ENCODE measurements at places on chromosomes 1 and 21. TPM values are rescaled to one million over a fixed set of nuclear protein-coding genes. Genes with fewer than 3 reads are reported as not detected.
A peak's percentile ranks its signal among the peaks of the same experiment; 100 is the strongest.

The PLCH2 gene
- 39.3 TPM for total RNA-seq

- DNase-seq: no peak
- no peaks in the 10 kb centered on the region for H3K36me3 ChIP-seq
- peaks cover 32% of the 10 kb centered on the region for H3K27me3 ChIP-seq
- no peak overlapping the region for H3K4me3 ChIP-seq
- H3K4me1 ChIP-seq: no peaks in the 10 kb centered on the region
Observed at GRCh38 chr1:170716835-170717429, 53.0 kb downstream of the PRRX1 start.

The CYP2J2 gene
- total RNA-seq: 0.67 TPM

- H3K27ac ChIP-seq: no peak overlapping the region
- H3K4me3 ChIP-seq: no peak overlapping the region
- no peak for DNase-seq
- peaks cover 25% of the 10 kb centered on the region for H3K27me3 ChIP-seq
- no peaks in the 10 kb centered on the region for H3K36me3 ChIP-seq
Observed at GRCh38 chr1:220705782-220706181, 15.6 kb downstream of the C1orf115 start.

DNA sequence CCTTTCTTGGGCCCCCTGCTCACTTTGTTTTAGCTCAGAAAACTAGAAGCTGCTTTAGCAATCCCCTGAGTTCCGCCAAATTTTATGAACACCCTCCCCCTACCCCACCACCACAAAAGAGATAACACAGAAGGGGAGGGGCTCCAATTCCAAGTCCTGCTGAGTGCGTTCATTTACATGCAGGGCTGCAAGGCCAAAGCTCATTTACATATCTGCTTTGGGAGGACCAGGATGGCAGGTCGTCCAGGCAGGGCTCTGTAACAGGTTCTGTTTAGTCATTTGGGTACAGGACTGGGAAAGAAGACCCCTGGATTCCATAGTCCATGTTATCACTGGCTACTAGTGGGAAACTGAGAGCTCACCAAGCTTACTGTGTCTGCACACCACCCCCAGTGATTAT, 35.9 kb upstream of the KIF21B start:
- no peak for DNase-seq
- H3K4me3 ChIP-seq: no peak overlapping the region
- peaks cover 10% of the 10 kb centered on the region for H3K27me3 ChIP-seq
- peaks cover 14% of the 10 kb centered on the region for H3K4me1 ChIP-seq
- H3K36me3 ChIP-seq: peaks cover 2% of the 10 kb centered on the region

DNA sequence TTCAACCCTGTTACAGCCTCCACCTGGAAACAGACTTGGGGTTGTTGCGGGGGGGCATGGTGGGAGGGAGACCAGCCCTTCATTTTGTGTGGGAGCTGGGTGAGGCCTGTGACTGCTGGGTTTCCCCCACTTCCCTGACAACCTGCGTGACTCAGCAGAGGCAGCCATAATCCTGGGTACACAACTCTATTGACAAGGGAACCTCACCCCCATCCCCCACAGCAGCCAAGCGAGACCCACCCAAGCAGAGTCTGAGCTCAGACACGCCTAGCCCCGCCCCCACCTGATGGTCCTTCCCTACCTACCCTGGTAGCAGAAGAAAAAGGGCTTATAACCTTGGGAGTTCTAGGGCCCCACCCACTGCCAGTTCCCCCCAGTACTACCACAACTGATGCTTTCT, 8.0 kb upstream of the CCDC190 start:
- DNase-seq: no peak
- H3K36me3 ChIP-seq: no peaks in the 10 kb centered on the region
- H3K4me3 ChIP-seq: no peak overlapping the region
- H3K4me1 ChIP-seq: no peaks in the 10 kb centered on the region
- H3K27me3 ChIP-seq: peaks cover 6% of the 10 kb centered on the region
- no peak overlapping the region for H3K27ac ChIP-seq

The TRNP1 gene
- not detected for total RNA-seq

DNA sequence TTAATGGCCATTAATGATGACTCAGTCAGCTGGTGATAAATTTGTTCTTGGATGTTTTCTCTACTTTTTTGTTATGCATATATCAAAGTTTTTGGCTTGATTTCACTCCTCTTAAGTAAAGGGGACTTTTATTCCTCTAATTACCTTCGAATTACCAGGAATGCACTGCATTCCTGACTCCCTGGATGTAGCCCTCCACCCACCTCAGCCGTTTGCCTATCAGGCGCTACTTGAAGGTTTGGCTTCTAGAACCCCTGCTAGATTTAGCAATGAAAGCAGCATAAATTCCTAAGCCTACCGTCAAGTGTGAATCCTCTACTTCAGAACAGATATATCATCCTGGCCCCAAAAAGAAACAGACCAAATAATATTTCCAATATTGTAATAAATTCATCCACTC, 387.8 kb upstream of the ADGRL2 start:
- H3K27me3 ChIP-seq: no peaks in the 10 kb centered on the region
- no peak overlapping the region for H3K27ac ChIP-seq
- no peaks in the 10 kb centered on the region for H3K36me3 ChIP-seq

DNA sequence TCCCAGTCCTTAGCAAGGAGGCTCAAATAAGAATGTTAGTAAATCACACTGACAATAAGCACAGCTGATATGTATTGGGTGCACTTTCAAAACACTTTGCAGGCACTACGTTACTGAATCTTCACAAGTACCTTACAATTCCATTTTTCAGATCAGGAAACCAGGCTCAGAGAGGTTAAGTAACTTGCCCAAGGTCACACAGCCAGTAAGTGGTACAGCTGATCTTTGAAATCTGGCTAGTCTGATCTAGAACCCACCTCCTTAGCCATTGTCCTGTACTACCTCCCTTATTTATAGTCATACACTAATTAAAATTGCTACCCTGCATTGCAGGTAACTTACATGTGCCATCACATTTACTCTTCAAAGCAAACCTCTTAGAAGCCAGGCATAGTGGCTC, 122.1 kb upstream of the KLHDC7A start:
- DNase-seq: no peak
- no peaks in the 10 kb centered on the region for H3K4me1 ChIP-seq
- no peak overlapping the region for H3K4me3 ChIP-seq
- H3K27me3 ChIP-seq: peaks cover 35% of the 10 kb centered on the region
- no peaks in the 10 kb centered on the region for H3K36me3 ChIP-seq

DNA sequence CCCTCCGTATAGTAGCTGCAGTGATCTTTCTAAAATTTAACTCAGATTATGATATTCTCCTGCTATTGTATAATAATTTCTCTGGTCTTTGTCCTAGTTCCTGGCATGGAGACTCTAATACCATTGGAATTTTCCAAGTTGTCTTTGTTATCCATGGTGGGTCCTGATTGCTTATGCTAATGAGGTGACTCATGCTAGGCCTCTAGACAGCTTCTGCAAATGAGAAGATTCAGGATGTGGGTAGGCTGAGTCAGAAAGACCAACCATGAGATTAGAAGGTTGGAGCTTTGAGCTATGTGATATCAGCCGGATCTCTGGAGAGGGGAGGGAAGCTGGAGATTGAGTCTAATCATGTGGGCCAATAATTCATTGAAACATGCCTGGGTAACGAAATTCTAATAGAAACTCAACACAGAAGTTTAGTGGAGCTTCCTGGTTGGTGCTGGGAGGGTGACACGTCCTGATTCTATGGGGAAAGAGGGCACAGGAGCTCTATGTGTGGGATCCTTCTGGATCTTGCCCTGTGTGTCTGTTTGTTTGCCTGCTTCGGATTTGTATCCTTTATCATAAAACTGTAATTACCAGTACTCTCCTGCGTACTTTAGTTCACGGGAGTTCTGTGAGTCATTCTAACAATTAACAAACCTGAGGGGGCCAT, 73.2 kb upstream of the CNIH3 start:
- no peak for DNase-seq
- H3K36me3 ChIP-seq: peaks cover 6% of the 10 kb centered on the region
- no peak overlapping the region for H3K27ac ChIP-seq
- H3K27me3 ChIP-seq: peaks cover 6% of the 10 kb centered on the region

DNA sequence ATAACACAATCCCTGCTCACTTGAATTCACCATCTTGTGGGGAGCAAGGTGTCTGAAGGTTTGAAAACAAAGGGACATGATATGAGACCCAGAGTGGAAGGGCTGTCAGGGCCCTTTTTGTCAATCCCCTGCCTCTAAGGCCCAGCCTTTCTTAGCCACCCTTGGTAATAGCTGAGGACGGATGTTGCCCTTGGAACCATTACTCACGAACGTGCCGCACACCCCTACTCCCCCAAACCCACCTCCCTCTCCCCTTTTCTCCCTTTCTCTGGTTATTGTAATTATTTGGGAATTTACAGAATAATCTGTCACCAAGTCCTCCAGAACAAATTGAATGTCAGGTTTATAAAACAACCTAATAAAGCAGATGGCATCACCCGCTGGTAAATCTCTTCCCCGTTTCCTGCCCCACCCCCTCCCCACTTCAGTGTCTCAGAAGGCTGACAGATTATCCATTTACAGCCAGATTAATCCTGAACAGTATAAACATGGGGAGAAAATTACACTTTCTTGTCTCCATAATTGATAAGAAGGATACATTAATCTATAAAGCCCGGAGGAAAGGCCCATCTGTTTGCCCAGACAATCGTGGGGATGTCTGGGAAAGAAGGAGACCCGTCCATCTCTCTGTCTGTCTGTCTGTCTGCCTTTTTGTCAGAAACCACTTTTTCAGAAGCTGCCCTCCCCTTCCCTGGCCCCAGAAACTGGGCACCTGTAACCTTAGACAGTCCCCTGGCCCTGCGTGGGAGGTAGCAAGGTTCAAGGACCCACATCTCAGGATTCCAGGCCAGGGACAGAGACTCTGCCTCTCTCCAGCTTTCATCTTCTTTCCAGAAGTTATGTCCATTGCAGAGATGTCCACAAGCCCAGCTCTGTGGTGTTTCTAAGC, 60.6 kb upstream of the CD34 start:
- H3K27me3 ChIP-seq: peaks cover 55% of the 10 kb centered on the region
- no peak overlapping the region for H3K4me3 ChIP-seq
- no peak for DNase-seq
- H3K36me3 ChIP-seq: peaks cover 2% of the 10 kb centered on the region
- no peak overlapping the region for H3K27ac ChIP-seq

- DNase-seq: no peak
- no peaks in the 10 kb centered on the region for H3K36me3 ChIP-seq
- H3K27ac ChIP-seq: peak overlapping the region; percentile 67
- peaks cover 22% of the 10 kb centered on the region for H3K4me1 ChIP-seq
- no peaks in the 10 kb centered on the region for H3K27me3 ChIP-seq
Observed at GRCh38 chr1:2135441-2135841, 59.1 kb downstream of the FAAP20 start.

The IFI44 gene
- 89.4 TPM for total RNA-seq

DNA sequence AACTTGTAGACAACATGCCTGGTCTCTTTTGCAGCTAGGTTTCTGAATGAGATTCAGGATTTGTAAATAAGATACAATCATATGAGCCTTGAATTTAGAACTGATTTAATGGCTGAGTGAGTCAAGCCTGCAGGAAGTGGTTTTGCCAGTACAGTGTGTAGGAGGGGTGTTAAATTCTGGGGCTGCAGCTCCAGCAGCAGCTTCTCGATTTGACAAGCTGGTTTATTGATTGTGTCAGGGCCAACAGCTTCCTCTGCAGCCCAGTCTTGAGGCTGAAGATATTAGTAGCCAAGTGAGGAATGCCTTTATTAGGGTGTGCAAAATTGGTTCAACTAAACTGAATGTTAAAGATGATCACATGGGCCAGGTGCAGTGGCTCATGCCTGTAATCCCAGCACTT, 11.5 kb upstream of the PLA2G5 start:
- DNase-seq: no peak
- no peak overlapping the region for H3K4me3 ChIP-seq
- H3K27ac ChIP-seq: peak overlapping the region; percentile 21
- peaks cover 20% of the 10 kb centered on the region for H3K4me1 ChIP-seq
- H3K27me3 ChIP-seq: peaks cover 14% of the 10 kb centered on the region
- no peaks in the 10 kb centered on the region for H3K36me3 ChIP-seq

The KCNN3 gene
- total RNA-seq: 0.12 TPM

The SLC25A24 gene
- total RNA-seq: 14.1 TPM

DNA sequence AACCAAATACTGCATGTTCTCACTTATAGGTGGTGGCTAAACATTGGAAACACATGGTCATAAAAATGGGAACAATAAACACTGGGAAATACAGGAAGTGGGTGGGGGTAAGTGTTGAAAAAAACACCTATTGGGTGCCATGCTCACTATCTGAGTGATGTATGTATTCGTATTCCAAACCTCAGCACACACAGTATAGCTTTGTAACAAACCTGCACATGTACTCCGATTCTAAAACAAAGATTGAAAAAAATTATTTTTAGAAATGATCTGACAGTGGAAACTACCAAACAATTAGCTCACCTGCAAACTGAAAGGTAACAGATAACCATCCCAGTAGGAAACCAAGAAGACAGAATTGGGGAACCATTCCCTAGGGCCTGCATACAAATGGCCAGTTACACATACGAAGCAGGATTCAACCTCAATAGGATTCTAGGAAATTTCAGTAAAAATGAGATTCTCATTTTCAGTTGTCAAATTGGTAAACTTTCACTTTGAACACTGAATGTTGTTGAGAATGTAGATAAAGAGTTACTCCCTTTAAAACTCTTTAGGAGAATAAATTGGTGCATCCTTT, 88.1 kb upstream of the LRRC8D start:
- H3K36me3 ChIP-seq: no peaks in the 10 kb centered on the region
- H3K4me3 ChIP-seq: no peak overlapping the region
- no peak overlapping the region for H3K27ac ChIP-seq

The KCNJ10 gene
- not detected for total RNA-seq

The KIF21B gene
- 87.7 TPM for total RNA-seq

The TRIM58 gene
- 44.2 TPM for total RNA-seq

DNA sequence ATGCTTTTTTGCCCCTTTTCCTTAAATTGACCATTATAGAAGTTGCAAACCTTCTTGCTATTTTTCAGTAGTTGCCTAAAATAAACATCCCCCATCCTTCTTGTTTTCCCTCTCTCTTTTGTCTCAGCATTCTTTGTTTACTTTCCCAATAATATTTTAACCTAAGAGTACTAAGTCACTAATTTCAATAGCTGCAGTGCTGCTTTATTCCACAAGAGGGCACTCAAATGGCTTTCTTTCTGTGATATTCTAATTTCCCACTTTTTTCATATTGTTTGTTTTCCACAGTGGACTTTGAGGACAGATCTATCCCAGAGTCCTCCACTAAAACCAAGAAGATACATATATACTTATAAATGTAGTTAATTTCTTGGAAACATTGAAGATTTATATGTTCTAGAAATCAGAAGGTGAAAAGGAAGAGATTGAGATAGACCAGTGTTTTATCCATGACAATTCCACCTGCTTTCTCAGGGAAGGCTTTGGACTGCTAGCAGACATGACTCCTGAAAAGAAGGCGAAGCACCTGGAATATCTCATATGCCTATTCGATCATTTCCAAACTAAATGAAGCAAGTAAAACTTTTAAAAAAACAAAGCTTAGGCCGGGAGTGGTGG, 104.8 kb upstream of the GRIK1 start:
- peaks cover 19% of the 10 kb centered on the region for H3K27me3 ChIP-seq
- no peak for DNase-seq
- H3K4me1 ChIP-seq: no peaks in the 10 kb centered on the region
- no peaks in the 10 kb centered on the region for H3K36me3 ChIP-seq
- no peak overlapping the region for H3K27ac ChIP-seq

GRCh38 chr1:21926814-21927532, 10.1 kb downstream of the HSPG2 start:
- H3K4me3 ChIP-seq: no peak overlapping the region
- H3K36me3 ChIP-seq: peaks cover 4% of the 10 kb centered on the region
- DNase-seq: no peak
- peaks cover 4% of the 10 kb centered on the region for H3K4me1 ChIP-seq
- peaks cover 4% of the 10 kb centered on the region for H3K27me3 ChIP-seq

The MARK1 gene
- total RNA-seq: 0.10 TPM

The FCGR1A gene
- total RNA-seq: 0.30 TPM

GRCh38 chr1:180494370-180494769, 8.0 kb downstream of the ACBD6 start:
- H3K4me1 ChIP-seq: peaks cover 16% of the 10 kb centered on the region
- no peaks in the 10 kb centered on the region for H3K27me3 ChIP-seq
- no peak overlapping the region for H3K27ac ChIP-seq
- peaks cover 5% of the 10 kb centered on the region for H3K36me3 ChIP-seq

All from T-helper 17 cell (primary cell).